NCI-H1417 (cell line): ENCODE measurements at places on chromosomes 4 and X.
A peak's percentile ranks its signal among the peaks of the same experiment; 100 is the strongest.

GRCh38 chr4:80036949-80037685 lies 35.9 kb downstream of the ANTXR2 start:
- no peak for DNase-seq

DNA sequence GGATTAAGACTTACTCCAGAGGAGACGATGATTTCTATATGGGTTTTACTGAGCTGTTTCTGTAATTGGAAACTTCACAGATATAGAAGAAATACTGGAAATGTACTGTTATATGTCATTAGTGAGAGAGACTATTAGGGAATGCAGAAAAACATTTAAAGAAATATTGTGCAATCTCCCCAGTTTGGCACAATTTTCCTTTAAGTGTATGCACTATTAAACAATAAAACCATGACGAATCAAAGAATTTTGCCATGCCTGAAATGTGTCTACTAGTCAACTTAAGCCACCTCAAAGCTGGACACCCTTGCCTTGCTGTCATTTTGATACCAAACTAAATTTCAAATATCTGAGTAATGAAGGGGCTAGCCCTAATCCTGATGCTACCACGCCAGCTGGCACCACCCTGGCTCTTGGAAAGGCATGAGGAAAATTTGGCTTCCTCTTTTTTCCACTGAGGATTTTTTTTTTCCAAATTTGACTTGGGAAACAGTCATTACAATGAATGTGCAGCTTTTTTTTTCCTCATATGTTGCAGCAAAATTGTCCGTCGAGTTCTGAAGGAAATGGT lies 36.1 kb downstream of the MTTP start:
- DNase-seq: no peak

- no peak for DNase-seq
These were observed 569.1 kb upstream of the ZFP42 start for GRCh38 chr4:187426511-187426910.

GRCh38 chr4:64465263-64465662 lies 56.0 kb upstream of the TECRL start:
- no peak for DNase-seq

DNA sequence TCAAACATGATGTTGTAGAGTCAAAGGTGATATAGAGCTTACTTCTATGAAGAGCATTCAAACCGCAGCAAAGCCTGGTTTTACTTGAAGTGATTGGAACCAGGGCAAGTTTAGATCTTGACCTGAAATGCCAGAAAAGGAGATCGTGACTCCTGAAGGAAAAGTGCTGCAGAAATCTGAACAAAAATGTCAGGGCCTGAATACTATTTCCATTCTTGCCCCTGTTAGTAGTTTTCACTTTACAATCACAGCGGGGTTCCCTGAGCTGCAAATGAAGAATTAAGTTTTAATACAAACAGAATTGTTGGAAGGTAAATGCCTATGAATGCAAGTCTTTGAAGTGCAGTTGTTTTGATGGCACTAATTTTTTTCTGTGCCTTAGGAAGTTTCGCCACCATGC lies 4.1 kb downstream of the SLIT2 start:
- DNase-seq: peak; percentile 25

DNA sequence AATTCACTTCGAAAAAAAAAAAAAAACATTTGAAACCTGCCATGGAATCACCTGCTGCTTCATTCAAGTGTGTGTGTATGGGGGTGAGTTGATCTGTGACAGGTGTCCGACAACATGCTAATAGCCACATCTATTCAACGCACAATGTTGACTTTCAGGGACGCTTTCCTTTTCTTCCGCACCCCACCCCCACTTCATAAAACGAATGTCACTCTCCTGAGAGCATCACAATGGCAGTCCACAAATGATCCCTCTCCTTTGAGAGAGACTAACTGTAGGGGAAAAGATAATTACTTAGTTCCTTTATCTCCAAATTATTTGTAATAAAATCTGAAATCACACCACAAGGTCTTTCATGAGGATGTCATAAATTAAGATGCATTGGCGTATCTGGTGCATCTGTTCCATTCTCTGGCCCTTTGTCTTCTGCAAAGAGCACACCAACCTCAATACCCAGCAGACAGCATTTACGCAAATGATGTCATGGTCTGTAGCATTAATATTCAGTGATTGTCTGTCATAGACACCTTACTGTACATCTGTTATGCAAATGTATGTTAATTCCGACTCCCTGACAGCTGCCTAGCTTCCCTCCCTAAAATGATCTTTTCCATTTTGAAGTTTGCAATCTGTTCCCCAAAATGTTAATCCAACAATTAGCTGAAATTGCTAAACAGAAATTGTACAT lies 640.0 kb upstream of the BOD1L1 start:
- peak; percentile 97 for DNase-seq

- DNase-seq: no peak
These were observed 58.5 kb upstream of the LGI2 start for GRCh38 chr4:25089051-25089763.

GRCh38 chr4:121200795-121201472 lies 36.8 kb upstream of the TNIP3 start:
- DNase-seq: no peak

GRCh38 chr4:38803833-38804653 lies 548 bp downstream of the TLR1 start:
- DNase-seq: no peak

DNA sequence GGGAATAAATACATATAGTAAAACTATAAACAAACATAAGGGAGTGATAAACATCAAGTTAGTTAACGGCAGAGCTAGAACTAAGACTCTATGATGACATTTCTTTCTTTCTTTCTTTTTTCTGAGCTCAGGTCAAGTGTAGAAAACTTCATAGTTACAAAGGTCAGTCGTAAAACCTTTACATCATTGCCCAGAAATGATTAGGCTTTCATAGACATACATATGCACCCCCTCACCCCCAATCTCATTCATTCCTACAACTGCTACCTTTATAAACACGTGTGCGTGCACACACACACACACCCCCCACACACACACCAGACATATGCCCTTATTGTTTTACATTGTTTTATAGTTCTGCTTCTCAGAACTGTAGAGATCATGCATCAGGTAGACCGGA lies 5.7 kb downstream of the EIF1AX start:
- DNase-seq: no peak

DNA sequence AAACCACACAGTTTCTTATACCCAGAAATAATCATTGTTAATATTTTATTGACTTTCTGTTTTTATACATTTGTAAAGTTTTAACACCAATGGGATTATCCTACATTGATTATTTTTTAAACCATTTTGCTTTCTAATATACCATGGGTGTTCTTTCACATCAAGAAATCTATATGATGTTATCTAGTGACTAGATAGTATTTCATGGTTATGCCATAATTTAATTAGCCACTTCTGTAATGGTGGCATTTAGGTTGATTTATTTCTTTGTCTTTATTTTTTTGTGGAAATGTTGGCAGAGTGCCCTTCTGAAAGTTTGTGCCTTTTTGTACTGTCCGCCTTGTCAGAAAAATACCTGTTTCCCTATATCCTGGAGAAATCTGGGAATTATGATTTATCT lies 193.3 kb downstream of the CEP135 start:
- no peak for DNase-seq
